ENCODE measurements at places on chromosomes 4 and X. TPM values are rescaled to one million over a fixed set of nuclear protein-coding genes. Genes with fewer than 3 reads are reported as not detected.
A peak's percentile ranks its signal among the peaks of the same experiment; 100 is the strongest.

- peak; percentile 31 for DNase-seq
Measured at GRCh38 chrX:70664726-70665125, 220.1 kb downstream of the DLG3 start.

GRCh38 chr4:85127653-85128052, 161.2 kb upstream of the WDFY3 start:
- DNase-seq, result no peak

- DNase-seq, result no peak
Measured at GRCh38 chrX:39774774-39775328, 322.9 kb downstream of the BCOR start.

DNA sequence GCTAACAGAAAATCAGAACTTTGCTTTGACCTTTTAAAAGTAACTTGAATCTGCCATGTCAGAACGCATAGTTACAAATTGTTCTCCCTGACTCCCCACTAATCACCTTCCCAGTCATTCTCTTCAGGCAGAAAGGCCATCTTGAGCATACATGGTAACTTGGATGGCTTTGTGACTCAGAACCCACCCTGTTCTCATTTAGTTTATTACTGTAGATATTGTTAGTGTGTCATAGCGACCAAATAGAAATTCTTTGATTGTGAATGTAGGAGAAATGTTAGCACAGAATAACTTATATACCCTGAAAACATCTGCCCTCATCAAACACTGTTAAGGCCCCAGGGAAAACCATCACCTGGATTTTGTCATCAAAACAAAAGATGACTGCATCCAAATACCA, 382.0 kb downstream of the MAGEB5 start:
- no peak for DNase-seq

DNA sequence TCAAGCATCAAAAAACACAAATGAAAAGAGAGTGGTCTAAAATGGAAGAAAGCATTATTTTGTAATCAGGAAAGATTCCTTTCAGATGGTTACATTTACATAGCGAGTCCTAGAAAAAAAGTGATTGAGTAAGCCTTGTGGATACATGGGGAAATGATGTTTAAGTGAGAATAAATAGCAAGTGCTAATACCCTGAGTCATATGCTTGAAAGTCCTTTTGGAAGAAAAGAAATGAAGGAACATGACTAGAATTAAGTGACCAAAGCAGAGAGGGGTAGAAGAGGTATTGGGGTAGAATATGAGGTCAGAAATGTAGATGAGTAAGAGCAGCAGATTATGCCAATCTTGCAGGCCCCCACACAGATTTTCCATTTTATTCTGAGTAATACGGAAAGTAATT, 814.8 kb upstream of the GRID2 start:
- DNase-seq, result no peak

Gene UCP1
- not detected for total RNA-seq

Measured in dermis microvascular lymphatic vessel endothelial cell (primary cell).